Effector memory CD8-positive, alpha-beta T cell (primary cell): ENCODE measurements at places on chromosomes 16 and 17.
A peak's percentile ranks its signal among the peaks of the same experiment; 100 is the strongest.

GRCh38 chr17:74520016-74520434, 11.2 kb downstream of the CD300LB start:
- no peak for DNase-seq

DNA sequence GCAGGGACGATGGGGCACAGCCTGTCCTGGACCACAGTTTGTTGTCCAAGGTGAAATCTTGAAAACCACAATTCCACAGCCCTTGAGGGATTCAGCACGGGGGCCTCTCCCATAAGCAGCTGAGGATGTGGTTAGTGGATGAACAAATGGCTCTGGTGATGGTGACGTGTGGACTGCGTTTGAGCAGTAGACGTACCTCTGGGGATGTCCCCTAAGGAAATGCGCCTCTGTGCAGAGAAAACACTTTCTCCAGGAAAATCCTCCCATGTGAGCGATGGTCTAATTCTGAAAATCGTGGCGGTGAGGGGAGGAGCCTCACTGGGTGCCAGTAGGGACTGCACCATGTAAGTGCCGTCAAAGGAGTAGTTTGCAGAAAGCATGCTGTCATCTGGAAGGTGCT, 2.7 kb upstream of the SEPTIN12 start:
- no peak for DNase-seq

DNA sequence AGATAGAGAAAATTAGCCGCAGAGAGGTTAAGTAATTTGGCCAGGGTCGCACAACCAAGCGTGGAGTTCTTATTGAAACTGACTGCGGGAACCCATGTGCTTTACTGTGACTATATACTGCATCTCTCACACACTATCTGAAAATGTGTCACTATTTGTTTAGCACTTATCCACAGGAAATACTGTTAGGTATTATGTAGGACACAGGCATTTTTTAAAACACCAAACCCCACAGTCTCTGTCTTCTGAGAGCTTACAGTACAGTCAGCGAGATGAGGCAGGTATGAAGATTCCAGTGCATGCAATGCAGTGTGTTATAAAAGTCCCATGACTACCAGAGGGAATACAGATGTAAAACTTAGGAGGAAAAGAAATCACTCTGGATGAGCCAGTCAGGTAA, 11.3 kb downstream of the RBL2 start:
- DNase-seq = no peak

DNA sequence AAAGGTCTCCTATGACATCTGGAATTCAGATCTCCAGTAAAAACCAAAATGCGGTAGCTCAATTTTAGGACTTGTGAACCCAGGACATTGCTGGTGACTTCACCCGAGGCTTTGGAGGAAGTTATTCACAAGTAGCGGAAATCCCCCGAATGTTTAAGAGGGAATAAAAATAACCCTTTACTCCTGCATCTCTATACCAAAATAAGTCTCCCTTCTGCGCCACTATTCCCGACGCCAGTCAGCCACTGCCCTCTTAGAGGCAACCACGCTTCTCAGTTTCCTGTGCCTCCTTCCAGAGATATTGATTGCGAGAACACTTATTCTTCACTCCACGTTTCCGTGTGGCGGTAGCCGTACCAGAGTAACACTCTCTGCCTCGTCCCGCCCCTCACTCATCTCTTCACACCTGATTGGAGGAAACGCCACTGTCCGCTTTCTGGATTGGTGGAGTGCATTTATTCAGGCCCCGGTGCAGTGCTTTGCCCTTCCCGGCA, 27.4 kb downstream of the EMP2 start:
- DNase-seq = peak; percentile 1

GRCh38 chr17:68684949-68685357, 83.8 kb upstream of the FAM20A start:
- DNase-seq = no peak

- no peak for DNase-seq
Measured at GRCh38 chr17:33871720-33872540, 383.2 kb upstream of the CCL2 start.

- no peak for DNase-seq
Measured at GRCh38 chr16:84741340-84741830, 41.6 kb downstream of the USP10 start.

GRCh38 chr17:81195941-81196495, 26.7 kb downstream of the CEP131 start:
- no peak for DNase-seq

GRCh38 chr17:8073627-8074484, 13.7 kb downstream of the ALOX12B start:
- DNase-seq = peak; percentile 81

DNA sequence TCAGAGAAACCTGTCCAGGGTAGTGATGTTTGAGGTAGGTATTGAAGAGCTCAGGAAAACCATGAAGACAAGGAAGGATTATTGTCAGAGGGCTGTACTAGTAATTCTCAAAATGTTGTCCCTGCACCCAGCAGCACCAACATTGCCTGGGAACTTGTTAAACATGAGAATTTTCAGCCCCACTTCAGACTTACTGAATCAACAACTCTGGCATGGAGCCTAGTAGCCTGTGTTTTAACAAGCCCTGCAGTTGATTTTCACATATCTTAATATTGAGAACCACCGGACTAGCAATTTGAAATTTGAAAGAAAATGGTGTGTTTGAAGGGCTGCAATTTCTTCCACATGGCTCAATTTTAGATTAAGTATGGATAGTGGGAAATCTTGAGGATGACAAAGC, 2.8 kb upstream of the KIF2B start:
- DNase-seq = no peak

DNA sequence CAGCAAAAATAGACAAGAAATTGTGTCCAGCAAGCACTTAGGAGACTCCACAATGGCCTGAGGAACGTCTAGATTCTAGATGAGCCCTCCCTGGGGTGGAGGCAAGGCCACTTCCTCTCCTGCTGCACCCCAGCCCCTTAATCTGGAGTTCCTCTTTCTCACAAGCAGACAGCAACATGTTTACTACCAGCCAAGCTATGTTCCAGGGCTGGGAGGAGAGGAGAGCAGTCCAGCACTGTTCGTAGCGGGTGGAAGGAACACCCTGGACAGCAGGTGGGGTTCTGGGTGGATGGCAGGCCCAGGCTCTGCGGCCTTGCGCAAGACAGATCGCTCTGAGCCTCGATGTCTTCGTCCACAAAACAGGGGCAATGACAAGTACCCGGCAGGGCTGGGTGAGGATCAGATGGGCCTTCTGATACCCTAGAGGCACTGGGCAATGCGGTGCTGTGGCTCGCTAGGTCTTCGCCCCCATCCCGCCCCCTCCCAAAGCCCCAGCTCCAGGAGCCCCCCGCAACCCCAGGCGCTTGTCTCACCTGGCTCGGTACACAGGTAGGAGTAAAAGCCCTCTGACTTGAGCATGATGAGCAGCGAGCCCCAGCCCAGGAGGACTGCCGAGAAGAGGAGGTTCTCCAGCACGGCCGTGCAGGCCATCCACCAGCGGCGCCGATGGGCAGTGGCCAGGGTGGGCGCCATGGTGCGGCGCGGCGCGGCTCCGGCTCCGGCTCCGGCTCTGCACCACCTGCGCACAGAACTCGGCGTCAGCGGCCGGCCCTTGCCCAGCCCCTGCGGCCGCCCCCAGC, 1.3 kb downstream of the SLC43A2 start:
- no peak for DNase-seq
